ENCODE measurements at places on chromosomes 2 and 18.

DNA sequence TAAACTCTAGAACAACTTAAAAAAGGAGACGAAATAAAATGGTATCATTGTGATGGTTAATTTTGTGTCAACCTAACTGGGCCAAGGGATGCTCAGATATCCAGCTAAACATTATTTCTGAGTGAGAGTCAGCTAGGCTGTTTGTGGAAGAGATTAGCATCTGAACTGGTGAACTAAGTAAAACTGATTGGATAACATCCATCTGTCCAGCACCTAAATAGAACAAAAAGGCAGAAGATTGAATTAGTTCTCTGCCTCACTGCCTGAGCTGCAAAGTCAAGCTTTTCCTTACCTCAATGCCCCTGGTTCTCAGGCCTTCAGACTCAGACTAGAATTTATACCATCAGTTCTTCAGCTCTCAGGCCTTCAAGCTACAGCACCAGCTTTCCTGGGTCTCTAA lies 30.0 kb downstream of the PPP3R1 start:
- DNase-seq = no peak

DNA sequence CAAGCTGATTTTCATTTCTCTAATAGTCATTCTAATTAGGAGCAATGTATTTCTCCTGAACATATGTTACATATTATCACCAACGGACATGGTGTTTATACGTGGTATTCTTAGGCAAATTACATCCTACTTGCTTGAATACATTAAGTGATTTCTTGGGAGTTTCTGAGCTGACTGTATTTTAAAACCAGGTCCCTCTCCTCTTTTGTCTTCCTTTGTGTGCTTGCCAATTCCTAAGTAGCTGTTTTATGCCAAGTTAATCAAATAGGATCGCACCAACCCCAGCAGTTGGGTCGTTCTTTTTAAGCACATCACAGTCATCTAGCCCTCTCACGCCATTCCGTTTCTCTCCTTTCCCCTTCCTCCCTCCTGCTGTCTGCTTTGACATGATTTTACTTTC lies 75.4 kb upstream of the MAP2 start:
- no peak for DNase-seq

GRCh38 chr2:30235008-30235655 lies 3.8 kb downstream of the LBH start:
- no peak for DNase-seq

GRCh38 chr18:46338205-46338604 lies 234.0 kb downstream of the HAUS1 start:
- no peak for DNase-seq

- no peak for DNase-seq
These were observed 2.0 kb downstream of the STAT4 start for GRCh38 chr2:191148791-191149190.

GRCh38 chr2:53527056-53527455 lies 240.5 kb upstream of the CHAC2 start:
- DNase-seq = no peak

DNA sequence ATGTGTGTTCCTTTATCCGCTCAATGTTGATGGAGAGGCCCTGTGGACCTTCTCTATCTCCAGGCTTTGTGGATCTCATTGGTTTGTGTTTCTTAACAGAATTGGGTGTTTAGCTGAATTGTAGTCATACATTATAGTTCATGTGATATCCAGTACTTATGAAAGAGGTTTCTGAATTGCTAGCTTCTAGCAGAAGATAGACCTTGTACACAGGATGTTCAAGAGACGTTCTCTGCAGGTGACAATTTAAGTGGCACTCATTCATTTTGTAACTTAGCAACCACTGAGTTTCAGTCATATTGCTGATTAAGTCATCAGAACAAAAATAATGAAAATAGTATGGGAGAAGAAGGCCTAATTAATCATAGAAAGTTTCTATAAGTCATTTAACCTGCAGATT lies 279.2 kb downstream of the ALPK2 start:
- no peak for DNase-seq

DNA sequence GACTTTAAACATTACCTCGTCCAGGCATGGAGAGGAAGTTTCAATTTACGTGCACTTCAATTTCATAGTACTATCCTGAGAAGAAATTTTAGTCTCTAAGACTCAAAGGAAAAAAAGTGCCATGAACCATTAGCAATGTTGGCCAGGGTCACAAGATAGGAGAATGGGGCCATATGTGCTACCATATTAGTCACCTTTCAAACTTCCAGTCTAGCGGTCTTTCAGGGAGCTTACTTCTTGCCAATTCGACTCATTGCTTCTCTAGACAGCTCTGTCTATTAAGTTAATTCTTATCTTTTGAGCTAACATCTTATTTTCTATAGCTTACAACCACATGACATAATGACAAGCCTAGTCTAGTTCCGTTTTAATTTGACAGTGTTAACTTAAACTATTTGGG lies 129.1 kb downstream of the ANKRD44 start:
- no peak for DNase-seq

DNA sequence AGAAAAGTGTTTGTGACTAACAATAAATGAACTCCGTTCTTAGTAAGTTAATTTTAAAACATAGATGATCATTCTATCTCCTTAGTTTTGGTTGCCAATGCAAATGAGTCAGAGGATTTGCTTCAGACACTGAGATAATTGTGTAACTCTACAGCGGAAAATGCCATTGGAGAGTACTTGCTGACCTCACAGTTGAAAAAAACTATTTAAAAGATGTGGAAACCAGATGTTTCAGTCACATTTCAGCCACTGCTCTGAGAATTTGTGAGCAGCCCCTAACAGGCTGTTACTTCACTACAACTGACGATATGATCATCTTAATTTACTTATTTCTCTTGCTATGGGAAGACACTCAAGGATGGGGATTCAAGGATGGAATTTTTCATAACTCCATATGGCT lies at the start of gene TNFAIP6:
Gene TNFAIP6 (plus strand): TSS at position 234 of the 400 bp plus-strand sequence. CDS start 75 bp downstream, at position 309.
- no peak for DNase-seq

DNA sequence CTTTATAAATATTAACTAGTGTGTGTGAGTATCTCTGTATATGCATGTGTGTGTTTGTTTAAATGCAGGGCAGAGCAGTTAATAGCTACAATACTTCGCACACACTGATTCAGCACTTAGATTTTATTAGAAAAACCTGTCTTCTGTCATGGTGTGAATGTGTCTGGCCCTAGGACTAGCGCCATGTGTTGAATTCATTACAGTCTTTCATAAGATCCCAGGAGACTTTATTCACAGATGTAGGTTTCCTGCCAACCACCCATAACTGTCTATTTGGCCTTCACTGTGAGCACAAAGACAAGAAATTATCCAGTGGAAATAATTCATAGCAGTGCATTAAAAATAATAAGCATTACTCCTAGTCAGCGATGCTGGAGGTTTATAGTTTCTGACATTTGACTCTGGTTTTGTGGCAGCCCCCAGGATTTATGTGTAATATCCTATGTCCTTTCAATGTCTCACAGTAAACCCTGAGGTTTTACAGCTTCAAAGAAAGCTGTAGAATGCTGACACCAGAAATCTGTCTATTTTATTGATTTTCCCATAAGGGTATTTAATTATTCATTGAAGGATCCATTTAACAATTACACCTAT lies 93.9 kb downstream of the ZNF804A start:
- no peak for DNase-seq

DNA sequence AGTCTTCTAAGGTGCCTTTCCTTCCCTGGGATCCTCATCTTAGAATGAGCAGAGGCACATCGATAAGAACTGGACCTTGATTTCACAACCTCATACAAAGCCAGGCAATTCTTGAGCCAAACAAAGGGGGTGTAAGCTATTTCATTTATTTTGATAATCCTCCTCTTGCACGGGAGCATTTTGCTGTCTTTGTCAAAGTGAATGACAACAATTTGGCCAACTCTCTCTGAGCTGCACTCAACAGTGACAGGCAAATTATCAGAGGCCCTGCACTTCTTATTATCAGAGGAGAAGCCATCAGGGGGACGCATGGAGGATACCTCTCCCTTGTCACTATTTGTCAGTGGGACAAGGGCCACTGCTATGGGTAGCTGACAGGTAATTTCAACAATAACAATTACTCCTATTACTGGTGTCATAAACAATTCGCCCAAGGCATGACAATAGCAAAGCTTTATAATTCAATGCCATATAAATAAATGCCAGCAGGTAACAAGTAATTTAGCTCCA lies 260.4 kb downstream of the MEIS1 start:
- DNase-seq = no peak

DNA sequence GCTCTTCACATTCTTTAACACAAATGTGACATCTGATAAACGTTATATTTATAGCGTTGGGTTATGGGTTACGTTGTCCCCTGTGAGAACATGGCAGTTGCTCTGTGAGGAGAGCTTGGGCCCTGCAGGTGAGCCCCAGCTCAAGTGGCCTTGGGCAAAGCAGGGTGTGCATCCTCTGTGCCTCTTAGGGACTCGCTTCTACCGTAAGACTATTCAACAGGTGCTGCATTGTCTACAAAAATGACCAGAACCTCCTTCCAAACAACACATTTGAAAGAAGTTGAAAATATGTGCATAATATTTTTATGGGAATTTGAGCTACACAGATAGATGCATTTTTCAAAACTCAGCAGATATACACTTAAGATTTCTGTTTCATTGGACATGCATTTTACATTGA lies 16.4 kb upstream of the CHMP1B start:
- no peak for DNase-seq

DNA sequence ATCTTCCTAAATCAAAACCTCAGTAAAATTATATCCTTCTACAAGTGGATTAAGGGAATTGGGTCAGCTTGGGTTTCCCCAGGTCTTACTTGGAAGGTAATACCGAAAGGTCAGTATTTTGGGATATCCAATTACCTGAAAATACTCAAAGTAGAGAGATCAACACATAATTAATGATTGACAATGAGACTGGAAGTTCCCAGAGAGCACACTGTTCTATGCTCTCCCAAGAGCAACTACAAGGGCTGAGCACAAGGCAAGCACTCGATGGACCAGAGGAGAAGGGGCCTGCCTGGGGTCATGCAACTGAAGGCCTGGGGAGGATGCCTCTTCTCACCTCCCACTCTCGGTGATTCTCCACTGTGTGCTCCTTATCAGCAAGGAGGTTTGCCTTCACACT lies 159.2 kb upstream of the ACAA2 start:
- DNase-seq = no peak

DNA sequence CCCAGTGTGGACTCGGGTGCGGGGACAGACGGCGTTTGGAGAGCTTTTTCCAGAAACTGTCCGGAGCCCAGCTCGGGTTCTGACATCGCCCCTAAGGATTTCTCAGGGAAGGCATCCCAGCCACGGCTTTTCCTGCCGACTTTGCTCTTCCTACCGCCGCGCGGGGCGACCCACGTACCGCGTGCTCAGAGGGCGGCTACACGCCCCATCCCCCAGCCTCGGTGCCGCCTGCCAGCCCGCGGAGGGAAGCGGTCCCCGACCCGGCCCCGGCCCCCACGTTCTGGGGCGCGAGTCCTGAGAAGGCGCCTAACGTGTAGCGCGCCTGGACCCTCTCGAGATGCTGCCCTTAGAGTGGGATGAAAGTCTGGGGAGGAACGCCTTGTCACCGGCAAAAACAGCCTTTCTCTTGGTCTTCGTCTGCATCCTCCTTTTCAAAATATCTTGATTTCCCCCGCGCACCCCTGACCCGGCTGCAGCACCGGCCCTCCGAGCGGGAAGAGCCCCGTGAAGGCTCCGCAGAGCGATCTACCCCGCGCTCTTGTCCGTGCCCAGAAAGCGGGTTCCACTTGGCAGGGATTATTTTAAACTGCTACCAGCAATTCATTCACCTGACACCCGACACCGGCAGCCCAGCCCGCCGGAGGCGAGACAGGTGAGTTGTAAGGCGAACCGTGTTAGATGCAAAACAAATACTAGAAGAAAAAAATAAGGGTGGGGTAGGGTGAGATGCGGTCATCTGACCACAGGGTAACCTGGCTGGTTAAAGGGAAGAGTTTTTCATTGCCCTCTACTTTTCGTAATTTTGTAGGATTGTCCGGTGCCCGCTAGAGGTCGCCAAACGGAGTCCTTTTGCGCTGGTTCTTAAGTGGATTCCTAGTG lies 812 bp upstream of the KCNG3 start:
- peak; percentile 71 for DNase-seq

GRCh38 chr18:2395427-2396161 lies 175.7 kb downstream of the METTL4 start:
- DNase-seq = no peak

GRCh38 chr2:179311101-179311500 lies 46.5 kb upstream of the SESTD1 start:
- DNase-seq = no peak

DNA sequence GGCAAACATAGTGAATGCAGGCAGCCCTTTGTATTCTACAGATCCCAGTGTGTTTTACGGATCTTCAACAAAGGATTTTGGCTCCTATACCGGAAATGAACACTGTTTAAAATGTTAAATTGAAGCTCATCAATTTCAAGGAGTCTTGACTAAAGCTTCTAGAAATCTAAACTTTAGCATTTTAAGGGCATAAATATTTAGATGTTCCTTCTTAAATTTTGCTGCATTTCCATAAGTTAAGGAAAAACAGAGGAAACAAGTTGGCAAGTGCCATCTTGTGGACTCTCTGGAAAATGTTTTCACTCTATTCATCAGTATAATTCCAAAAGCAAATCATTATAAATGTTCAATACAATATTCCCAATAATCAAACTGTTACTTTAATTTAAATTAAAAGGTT lies 19.6 kb downstream of the CHN1 start:
- DNase-seq = no peak
